ENCODE measurements at places on chromosomes 6 and 20.

GRCh38 chr6:170228946-170229310 is 62.0 kb downstream of the DLL1 start:
- DNase-seq = no peak

- no peak for DNase-seq
Observed at GRCh38 chr6:146357578-146358430, 185.8 kb upstream of the RAB32 start.

DNA sequence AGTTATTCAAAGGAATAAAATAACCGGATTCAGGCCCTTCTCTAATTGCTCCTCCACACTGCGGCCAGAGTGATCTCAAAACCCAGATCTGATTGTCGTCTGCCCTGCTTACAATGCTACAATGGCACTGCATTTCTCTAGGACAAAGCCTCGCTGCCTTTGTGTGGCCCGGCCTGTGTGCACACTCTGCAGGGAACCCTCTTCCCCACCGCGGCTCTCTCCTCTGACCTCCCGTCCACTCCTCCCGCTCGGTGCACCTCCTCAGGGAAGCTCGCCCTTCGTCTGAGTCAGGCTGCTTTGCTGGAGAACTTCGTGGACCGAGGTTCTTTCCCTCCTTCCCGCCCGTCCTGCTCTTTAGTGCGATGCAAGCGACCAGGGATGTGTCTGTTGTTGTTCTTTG is 101.6 kb upstream of the SNX9 start:
- no peak for DNase-seq

DNA sequence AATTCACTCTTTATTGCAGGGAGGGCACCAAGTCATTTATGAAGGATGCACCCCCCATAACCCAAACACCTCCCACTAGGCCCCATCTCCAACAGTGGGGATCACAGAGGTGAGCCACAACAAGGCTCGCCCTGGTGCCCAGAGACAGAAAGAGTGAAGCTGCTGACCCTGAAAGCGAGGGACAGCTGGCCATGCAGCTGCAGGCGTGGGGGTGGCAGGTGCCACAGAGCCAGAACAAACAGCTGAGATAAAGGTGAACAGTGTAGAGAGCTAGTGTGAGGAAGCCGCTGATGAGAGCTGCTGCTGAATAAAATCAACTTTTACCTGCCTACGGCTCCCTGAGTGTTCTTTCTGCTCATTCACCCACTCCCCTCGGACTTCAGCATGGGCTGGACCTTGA is 18.8 kb upstream of the RGS17 start:
- peak; percentile 24 for DNase-seq

DNA sequence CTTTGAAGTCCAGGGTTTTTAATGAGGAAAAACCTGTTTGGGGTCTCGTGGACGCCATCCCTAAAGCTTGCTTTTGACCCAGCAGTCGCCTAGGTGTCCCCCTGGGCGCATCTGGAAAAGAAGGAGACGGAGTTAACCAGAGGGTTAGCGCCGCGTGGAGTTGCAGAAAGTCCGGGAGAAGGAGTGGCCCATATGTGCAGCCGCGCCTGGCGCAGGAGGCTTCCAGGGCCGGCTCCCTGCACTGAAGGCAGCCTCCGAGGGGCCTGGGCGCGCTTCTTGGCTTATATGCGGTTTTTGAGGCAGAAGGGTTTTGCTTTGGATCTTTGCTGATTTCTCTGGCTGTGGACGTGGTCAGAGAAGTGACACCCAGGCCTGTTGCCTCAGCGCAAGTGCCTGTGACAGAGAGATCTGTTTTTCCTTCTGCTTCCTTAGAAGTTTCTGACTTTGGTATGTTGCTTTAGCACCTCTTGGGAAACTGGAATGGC is 987 bp downstream of the TMEM181 start:
- DNase-seq = no peak

- no peak for DNase-seq
Observed at GRCh38 chr6:113299531-113299930, 557.6 kb upstream of the MARCKS start.

DNA sequence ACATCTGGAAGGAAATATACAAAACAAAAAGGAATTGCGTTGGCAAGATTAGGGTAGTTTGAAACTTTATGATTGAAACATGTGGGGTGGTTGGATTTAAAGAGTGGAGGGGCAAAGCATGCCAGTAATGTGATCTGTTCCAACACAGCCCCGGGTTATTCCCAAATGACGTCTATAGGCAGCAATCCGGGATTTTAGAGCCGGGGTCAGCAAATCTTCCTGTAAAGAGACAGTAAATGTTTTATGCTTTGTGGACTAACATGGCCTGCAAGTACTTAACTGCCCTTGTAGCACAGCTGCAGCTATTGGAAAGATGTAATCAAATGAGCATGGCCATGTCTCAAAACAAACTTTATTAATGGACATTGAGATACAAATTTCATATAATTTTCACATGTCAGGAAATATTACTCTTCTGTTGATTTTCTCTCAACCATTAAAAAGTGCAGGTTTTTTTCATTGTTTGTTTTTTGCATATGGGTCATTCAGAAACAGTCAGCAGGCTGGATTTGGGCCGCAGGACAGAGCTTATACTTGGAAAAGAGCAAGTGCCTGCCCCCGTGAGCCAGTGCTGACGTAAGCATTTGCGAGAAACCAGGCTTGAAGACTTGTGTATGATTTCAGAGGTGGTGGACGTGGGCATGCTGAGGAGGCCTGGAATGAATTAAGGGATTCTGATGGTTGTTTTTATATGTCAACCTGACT is 136.5 kb downstream of the DOK5 start:
- no peak for DNase-seq

- DNase-seq = peak; percentile 18
Observed at GRCh38 chr6:101395345-101395744, 1.8 kb downstream of the GRIK2 start.

DNA sequence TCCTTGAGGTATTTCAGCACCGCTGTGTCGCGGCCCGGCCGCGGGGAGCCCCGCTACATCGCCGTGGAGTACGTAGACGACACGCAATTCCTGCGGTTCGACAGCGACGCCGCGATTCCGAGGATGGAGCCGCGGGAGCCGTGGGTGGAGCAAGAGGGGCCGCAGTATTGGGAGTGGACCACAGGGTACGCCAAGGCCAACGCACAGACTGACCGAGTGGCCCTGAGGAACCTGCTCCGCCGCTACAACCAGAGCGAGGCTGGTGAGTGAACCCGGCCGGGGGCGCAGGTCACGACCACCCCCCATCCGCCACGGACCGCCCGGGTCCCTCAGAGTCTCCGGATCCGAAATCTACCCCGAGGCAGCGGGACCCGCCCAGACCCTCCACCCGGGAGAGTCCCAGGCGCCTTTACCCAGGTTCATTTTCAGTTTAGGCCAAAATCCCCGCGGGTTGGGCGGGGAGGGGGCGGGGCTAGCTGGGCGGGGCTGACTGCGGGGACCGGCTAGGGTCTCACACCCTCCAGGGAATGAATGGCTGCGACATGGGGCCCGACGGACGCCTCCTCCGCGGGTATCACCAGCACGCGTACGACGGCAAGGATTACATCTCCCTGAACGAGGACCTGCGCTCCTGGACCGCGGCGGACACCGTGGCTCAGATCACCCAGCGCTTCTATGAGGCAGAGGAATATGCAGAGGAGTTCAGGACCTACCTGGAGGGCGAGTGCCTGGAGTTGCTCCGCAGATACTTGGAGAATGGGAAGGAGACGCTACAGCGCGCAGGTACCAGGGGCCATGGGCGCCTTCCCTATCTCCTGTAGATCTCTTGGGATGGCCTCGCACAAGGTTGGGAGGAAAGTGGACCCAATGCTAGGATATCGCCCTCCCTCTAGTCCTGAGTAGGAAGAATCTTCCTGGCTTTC is 693 bp downstream of the HLA-F start:
- no peak for DNase-seq

- peak; percentile 99 for DNase-seq
Observed at GRCh38 chr20:2305946-2306345, 10.1 kb downstream of the TGM3 start.

GRCh38 chr6:47250302-47250701 is 59.4 kb downstream of the TNFRSF21 start:
- DNase-seq = no peak

DNA sequence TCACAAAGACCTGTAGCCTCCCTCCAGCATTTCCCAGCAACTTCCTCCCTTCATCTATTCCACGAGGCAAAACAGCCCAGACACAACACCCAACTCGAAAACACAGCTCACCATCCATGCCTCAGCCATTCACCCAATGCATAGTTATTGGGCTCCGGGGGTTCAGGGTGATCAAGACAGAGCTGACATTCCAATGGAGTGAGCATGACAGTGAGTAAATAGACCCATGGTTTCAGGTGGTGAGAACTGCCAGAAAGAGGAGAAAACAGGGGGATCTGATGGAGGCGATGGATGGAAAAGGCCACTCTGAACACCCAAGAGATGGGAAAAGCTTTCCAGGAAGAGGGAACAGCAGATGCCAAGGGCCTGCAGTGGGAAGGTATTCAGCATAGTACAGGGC is 5.9 kb downstream of the CASS4 start:
- DNase-seq = no peak

DNA sequence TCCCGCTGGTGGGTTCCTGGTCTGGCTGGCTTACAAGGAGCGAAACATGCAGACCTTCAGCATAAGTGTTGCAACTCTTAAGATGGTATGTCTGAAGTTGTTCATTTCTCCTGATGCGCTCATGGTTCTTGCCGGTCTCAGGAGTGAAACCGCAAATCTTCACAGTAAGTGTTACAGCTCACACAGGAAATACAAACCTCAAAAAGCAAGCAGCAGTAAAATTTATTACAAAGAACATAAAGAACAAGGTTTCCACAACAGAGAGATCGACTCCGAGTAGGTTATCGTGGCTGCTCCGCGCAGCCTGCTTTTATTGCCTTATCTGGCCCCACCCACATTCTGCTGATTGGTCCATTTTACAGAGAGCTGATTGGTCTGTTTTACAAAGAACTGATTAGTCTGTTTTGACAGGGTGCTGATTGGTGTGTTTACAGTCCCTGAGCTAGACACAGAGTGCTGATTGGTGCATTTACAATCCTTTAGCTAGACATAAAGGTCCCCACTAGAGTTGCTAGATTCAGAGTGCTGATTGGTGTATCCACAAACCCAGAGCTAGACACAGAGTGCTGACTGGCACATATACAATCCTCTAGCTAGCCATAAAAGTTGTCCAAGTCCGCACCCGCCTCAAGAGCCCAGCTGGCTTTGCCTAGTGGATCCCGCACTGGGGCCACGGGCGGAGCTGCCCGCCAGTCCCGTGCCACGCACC is 39.2 kb downstream of the TRIM27 start:
- DNase-seq = no peak

GRCh38 chr6:143733510-143733909 is 55.7 kb downstream of the PHACTR2 start:
- no peak for DNase-seq

GRCh38 chr6:14790976-14791375 is 454.9 kb upstream of the JARID2 start:
- DNase-seq = no peak

DNA sequence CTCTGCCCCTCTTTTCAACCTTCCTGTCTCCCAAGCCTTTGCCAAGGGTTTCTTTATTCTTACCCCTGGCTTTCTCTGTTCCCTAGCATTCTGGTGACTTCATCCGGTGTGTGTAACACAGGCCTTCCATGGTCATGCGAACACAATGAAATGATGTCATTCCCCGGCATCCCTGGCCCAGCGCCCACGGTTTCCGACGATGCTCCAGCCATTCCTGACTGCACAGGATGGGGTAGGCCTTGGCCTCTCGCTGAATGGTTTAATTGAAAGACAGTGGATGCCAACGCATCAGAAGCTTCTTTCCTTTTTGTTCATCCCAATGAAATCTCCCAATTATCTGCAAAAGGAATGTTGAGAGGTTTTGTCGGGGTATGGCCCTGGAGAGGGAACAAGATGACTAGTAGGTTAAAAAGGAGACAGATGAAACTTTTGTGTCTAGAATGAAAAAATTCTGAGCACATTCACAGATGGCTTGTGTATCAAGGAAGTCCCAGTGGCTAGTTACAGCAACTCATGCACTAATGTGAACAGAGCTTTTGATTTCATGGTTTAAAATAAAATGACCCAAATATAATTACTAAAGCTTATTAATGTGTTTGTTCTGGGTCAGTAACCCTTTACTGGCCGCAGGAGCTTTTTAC is 655.0 kb downstream of the QKI start:
- DNase-seq = no peak

- no peak for DNase-seq
Observed at GRCh38 chr6:83514466-83514865, 2.1 kb downstream of the PRSS35 start.

DNA sequence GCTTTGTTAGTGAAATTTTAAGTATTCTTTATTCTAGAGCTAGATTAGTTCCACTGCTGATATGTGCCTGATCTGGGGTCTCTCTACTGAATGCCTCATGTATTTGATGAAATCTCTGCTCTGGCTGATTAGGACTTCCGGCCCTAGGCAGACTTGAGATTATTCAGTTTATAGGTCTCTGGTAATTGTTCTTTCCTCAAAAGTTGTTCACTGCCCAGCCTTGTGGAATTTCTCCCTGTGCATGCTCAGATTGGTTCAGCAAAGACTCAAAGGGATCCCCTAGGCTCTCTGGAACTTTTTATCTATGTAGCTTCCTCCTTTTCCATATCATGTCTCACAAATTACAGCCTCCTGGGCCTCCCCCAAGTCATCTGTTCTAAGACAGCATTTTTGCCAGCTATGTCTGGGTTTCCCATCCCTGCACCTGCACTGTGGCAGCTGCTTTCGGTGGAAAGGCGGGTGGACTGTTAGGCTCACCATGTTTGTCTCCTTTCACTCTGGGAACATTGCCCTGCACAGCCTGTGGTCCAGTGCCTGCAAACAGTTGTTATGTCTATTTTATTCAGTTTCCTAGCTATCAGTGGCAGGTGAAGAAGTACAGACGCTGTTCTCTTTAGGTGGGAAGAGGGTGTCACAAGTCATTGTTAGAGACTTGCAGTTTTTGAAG is 73.7 kb downstream of the RPP40 start:
- no peak for DNase-seq

DNA sequence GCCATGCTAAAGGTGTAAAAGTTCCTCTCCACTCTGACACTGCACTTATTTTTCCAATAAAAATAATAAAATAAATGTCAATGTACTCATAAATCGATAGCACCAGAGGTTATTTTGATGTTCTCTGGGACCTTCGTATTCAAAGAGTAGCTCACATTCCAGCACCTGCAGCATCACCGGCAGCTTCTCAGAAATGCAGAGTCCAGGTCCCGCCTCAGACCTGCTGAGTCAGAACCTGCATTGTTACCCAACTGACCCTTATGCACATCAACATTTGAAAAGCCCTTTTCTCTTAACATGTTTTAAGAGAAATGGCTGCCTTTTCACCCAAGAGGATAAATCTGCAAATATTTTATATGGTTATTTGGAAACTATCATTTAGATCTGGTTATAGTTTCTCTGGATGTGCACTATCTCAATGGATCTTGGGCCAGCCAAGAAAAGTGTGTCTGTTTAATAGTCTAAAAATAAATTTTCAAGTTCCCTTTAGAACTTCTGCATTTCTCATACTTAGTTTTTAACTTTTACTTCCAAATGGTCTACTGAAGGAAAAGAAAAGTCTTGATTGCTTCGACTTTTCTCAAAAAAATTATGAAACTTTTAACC is 216.2 kb upstream of the PRDM1 start:
- DNase-seq = no peak
